ENCODE measurements at places on chromosomes 5 and 9.

GRCh38 chr5:169700611-169701010 is 63.5 kb downstream of the DOCK2 start:
- H3K27me3 ChIP-seq: no peaks in the 10 kb centered on the region
- no peak overlapping the region for H3K4me3 ChIP-seq
- no peaks in the 10 kb centered on the region for H3K4me1 ChIP-seq
- no peak for DNase-seq
- H3K36me3 ChIP-seq: no peaks in the 10 kb centered on the region
- H3K27ac ChIP-seq: no peak overlapping the region

- no peak overlapping the region for H3K4me3 ChIP-seq
- no peak overlapping the region for H3K27ac ChIP-seq
- H3K36me3 ChIP-seq: no peaks in the 10 kb centered on the region
- no peaks in the 10 kb centered on the region for H3K4me1 ChIP-seq
These were observed 49.1 kb upstream of the CLK4 start for GRCh38 chr5:178675922-178676321.

- no peaks in the 10 kb centered on the region for H3K4me1 ChIP-seq
- H3K4me3 ChIP-seq: no peak overlapping the region
- no peaks in the 10 kb centered on the region for H3K27me3 ChIP-seq
- no peaks in the 10 kb centered on the region for H3K36me3 ChIP-seq
- DNase-seq: no peak
- H3K27ac ChIP-seq: no peak overlapping the region
These were observed 90.2 kb upstream of the FAM174A start for GRCh38 chr5:100444961-100445360.

GRCh38 chr5:78638423-78638822 is 10.1 kb downstream of the LHFPL2 start:
- no peaks in the 10 kb centered on the region for H3K36me3 ChIP-seq
- H3K27ac ChIP-seq: peak overlapping the region; percentile 85
- H3K27me3 ChIP-seq: no peaks in the 10 kb centered on the region
- no peaks in the 10 kb centered on the region for H3K4me1 ChIP-seq

GRCh38 chr9:2242831-2243330 is 227.7 kb downstream of the SMARCA2 start:
- peak overlapping the region; percentile 27 for H3K27ac ChIP-seq
- peak overlapping the region; percentile 64 for H3K4me3 ChIP-seq
- DNase-seq: no peak
- H3K27me3 ChIP-seq: no peaks in the 10 kb centered on the region
- H3K4me1 ChIP-seq: no peaks in the 10 kb centered on the region

- DNase-seq: peak; percentile 38
- H3K27ac ChIP-seq: no peak overlapping the region
- no peaks in the 10 kb centered on the region for H3K27me3 ChIP-seq
- H3K4me3 ChIP-seq: no peak overlapping the region
These were observed 50.5 kb upstream of the FCN1 start for GRCh38 chr9:134968011-134968822.

- no peaks in the 10 kb centered on the region for H3K27me3 ChIP-seq
- no peak for DNase-seq
- no peak overlapping the region for H3K4me3 ChIP-seq
- no peaks in the 10 kb centered on the region for H3K36me3 ChIP-seq
- no peaks in the 10 kb centered on the region for H3K4me1 ChIP-seq
These were observed 169.1 kb downstream of the YTHDC2 start for GRCh38 chr5:113682497-113683136.

DNA sequence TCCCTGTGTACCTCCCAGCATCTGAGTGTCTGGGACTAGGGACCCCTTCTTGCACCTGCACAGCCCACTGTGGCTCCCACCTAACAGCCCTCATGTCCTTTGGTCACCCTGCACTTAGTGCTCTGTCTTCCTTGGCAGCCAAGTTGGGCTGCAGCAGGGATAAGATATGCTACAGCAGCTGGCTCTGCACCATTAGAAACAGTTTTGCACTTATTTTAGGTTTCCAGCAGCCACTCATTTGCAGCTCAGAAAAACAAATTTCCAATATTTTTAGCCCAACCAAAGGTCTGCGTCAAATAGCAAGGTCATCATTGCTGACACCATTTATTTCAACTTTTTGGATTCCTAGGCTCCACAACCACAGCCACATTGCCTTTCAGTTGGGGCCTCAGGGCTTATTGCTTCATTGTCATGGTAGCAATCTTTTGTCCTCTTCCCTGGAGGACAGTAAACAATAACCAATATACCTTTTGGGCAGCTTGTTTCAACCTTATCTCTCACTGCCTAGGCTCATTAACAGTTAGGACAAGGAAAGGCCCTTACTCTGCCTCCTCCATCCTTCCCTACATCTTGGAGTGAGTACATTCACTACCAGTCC is 263.9 kb downstream of the COX7C start:
- H3K4me1 ChIP-seq: no peaks in the 10 kb centered on the region
- H3K27me3 ChIP-seq: no peaks in the 10 kb centered on the region
- no peaks in the 10 kb centered on the region for H3K36me3 ChIP-seq
- DNase-seq: no peak
- no peak overlapping the region for H3K27ac ChIP-seq

DNA sequence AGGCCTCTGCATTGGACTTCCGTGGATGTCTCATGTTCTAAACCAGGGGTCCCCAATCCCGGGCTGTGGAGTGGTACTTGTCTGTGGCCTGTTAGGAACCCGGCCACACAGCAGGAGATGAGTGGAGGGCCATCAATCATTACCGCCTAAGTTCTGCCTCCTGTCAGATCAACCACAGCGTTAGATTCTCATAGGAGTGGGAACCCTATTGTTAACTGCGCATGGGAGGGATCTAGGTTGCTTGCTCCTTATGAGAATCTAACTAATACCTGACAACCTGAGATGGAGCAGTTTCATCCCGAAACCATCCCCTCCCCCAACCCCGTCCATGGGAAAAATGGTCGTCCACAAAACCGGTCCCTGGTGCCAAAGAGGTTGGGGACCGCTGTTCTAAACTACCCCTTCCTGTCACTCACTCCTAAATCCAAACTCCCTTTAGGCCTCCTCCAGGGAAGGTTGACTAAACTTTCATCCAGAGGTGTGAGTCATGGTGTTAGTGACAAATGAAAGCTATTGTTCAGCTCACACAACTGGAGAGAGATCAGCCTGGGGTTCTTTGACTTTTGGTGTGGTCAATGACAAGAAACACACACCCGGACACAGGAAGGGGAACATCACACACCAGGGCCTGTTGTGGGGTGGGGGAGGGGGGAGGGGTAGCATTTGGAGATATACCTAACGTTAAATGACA is 9.5 kb downstream of the KCNV2 start:
- DNase-seq: no peak
- H3K27ac ChIP-seq: peak overlapping the region; percentile 32
- no peak overlapping the region for H3K4me3 ChIP-seq

GRCh38 chr5:143557061-143557818 is 153.8 kb upstream of the NR3C1 start:
- H3K27ac ChIP-seq: no peak overlapping the region
- no peaks in the 10 kb centered on the region for H3K4me1 ChIP-seq
- H3K4me3 ChIP-seq: no peak overlapping the region
- DNase-seq: no peak

- no peak overlapping the region for H3K4me3 ChIP-seq
- H3K4me1 ChIP-seq: no peaks in the 10 kb centered on the region
- DNase-seq: no peak
- H3K27me3 ChIP-seq: no peaks in the 10 kb centered on the region
- no peak overlapping the region for H3K27ac ChIP-seq
- no peaks in the 10 kb centered on the region for H3K36me3 ChIP-seq
These were observed 466.2 kb downstream of the RAB3C start for GRCh38 chr5:59049095-59049494.

DNA sequence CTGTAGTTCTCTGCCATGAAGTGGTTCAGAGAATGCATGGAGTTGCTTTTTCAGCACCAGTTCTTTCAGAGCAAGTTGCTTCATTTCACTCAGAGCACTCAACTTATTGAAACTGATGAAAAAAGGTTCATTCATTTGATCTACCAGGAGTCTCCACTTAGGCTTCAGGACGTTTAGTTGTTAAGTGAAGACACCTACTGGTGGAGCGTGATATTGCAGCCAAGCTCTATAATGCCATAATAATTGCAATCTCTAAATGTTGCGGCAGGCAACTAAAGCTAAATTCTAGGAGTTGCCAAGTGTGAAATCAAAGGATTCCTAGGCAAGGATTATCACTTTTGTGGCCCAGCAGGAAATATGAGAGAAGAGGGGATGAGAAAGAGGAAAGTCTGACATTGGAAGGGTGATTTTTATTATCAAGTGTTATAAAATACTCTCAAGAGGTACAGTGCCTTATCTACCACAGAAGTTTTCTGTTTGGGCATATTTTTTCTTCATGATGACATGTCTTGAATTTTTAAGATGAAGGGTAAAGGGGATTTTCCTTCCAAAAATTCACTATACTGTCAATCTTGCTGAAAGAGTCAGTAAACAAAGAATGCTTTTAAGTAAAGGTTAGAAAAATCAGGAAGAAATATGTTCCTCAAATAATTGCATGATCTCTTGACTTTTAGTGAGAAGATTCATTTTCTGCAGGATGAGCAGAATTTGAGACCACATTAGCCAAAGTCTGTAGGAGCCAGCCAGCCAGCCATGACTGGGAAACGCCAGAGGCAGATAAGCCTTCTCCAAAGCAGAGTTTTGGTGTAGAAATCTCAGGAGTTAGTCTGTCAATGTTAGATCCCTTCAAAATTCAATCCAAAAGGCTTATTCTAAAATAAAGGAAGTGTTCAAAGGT is 83.4 kb downstream of the SH3PXD2B start:
- H3K27ac ChIP-seq: no peak overlapping the region
- no peaks in the 10 kb centered on the region for H3K36me3 ChIP-seq
- no peaks in the 10 kb centered on the region for H3K27me3 ChIP-seq
- no peak overlapping the region for H3K4me3 ChIP-seq
- DNase-seq: no peak

- no peak overlapping the region for H3K4me3 ChIP-seq
- H3K27ac ChIP-seq: no peak overlapping the region
- DNase-seq: no peak
- H3K36me3 ChIP-seq: no peaks in the 10 kb centered on the region
- no peaks in the 10 kb centered on the region for H3K4me1 ChIP-seq
These were observed 14.5 kb downstream of the GABRA6 start for GRCh38 chr5:161700065-161700464.

DNA sequence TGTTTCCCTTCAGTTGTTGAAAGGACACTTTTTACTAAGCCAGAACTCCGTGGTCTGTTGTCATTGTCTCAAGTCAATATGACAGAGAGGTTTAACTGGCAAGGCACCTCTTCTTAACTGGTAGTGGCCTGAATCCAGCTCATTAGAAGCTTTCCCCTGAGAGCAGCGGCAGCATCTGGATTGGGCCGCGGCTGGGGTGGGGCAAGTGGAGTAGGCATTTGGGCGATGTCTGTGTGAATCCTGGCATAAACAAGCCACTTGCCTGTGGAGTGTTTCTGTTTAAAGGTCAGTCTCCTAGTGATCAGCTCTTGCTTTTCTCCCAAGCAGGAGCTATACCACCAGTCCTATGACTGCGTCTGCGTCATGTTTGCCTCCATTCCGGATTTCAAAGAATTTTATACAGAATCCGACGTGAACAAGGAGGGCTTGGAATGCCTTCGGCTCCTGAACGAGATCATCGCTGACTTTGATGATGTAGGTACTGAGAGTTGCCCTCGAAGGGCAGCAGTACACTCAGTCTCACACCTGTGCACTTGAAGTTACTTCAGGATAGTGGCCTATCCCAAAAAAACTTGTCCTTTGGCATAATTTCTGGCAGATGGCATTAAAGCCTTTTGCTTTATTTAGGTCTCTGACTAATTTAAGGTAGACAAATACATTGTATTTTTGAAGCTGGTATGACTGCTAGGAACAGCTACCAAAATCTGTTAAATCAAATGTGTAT is 48.9 kb downstream of the CFAP90 start:
- H3K36me3 ChIP-seq: no peaks in the 10 kb centered on the region
- no peak overlapping the region for H3K4me3 ChIP-seq
- no peaks in the 10 kb centered on the region for H3K27me3 ChIP-seq
- no peaks in the 10 kb centered on the region for H3K4me1 ChIP-seq
- no peak for DNase-seq

GRCh38 chr5:144191998-144192397 is 21.3 kb downstream of the KCTD16 start:
- peaks cover 3% of the 10 kb centered on the region for H3K27me3 ChIP-seq
- H3K4me3 ChIP-seq: no peak overlapping the region
- no peak overlapping the region for H3K27ac ChIP-seq
- H3K4me1 ChIP-seq: no peaks in the 10 kb centered on the region
- no peak for DNase-seq

DNA sequence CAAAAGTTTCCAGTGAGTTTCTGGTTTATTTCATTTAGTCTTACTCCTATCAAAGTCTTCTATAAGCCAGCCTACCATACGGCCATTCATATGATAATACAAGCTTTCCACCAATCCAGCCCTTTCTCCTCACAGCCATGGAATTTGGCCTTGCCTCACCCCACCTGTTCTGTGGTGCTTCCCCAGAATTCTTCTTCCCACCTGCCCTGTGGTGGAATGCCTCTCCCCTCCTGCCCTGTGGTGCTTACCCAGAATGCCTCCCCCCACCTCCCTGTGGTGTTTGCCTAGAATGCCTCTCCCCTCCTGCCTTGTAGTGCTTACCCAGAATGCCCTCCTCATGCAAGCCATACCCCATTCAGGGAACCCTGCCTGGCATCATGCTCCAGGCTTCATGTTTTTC is 90.3 kb upstream of the APC start:
- no peak for DNase-seq
- H3K36me3 ChIP-seq: no peaks in the 10 kb centered on the region
- no peak overlapping the region for H3K4me3 ChIP-seq
- H3K4me1 ChIP-seq: no peaks in the 10 kb centered on the region

DNA sequence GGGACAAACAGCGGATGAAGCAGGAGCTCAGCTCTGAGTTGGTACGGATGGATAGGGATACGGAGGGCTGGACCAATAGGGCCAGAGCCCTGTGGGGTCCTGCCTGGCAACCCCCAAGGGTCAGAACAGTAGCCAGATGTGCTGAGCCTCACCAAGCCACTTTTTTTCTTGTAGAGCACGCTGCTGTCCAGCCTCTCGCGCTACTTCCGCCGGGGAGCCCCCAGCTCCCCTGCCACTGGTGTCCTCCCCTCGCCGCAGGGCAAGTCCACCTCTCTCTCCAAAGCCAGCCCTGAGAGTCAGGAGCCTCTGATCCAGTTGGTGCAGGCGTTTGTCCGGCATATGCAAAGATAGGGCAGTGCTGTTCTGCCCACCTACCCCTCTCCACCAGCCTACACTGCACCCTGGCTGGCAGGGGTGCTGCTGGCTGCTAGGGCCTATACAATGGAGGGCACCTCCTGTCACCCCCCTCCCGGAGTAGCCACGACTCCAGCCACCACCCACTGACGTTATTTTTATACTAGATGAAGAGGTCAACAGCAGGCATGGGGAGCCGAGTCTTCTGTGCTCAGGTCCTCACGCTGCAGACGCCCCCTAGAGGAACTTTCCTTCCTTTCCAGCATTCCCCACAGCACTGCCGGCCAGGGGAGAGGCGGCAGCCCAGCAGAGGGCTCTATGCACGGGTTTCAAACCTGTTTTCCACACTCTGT is 21.6 kb downstream of the SH3GLB2 start:
- no peaks in the 10 kb centered on the region for H3K27me3 ChIP-seq
- peak; percentile 67 for DNase-seq
- no peaks in the 10 kb centered on the region for H3K4me1 ChIP-seq
- no peak overlapping the region for H3K4me3 ChIP-seq
- peaks cover 6% of the 10 kb centered on the region for H3K36me3 ChIP-seq
